Foreskin keratinocyte (primary cell): ENCODE measurements at places on chromosomes 6 and 20. TPM values are rescaled to one million over a fixed set of nuclear protein-coding genes. Genes with fewer than 3 reads are reported as not detected.

The EYA2 gene
- total RNA-seq, result not detected in 2 replicates

The LAMA2 gene
- 0.49 and 0.92 TPM in 2 replicates for total RNA-seq

The SPTLC3 gene
- total RNA-seq, result 7.8 TPM in 2 replicates

The SLC22A1 gene
- 0.14 and 0.60 TPM in 2 replicates for total RNA-seq

The SLC22A7 gene
- total RNA-seq, result not detected in 2 replicates

The MYB gene
- total RNA-seq, result 0.34 and 0.42 TPM in 2 replicates

The ATP6V1G2 gene
- total RNA-seq, result 0.56 and 0.75 TPM in 2 replicates

The PKHD1 gene
- total RNA-seq, result not detected in 2 replicates

The PTCHD4 gene
- total RNA-seq, result 0.20 and 0.25 TPM in 2 replicates

The SPATS1 gene
- not detected in 2 replicates for total RNA-seq

The SRMS gene
- 0.11 and 0.17 TPM in 2 replicates for total RNA-seq

The LTA gene
- not detected in 2 replicates for total RNA-seq

The ATP9A gene
- 5.9 and 8.7 TPM in 2 replicates for total RNA-seq

The ESR1 gene
- total RNA-seq, result 1.1 and 1.3 TPM in 2 replicates

The PGBD1 gene
- total RNA-seq, result 5.5 and 6.0 TPM in 2 replicates

The LRRN4 gene
- total RNA-seq, result 3.1 and 3.2 TPM in 2 replicates

The PLCB4 gene
- 2.4 and 3.1 TPM in 2 replicates for total RNA-seq

The NMBR gene
- total RNA-seq, result not detected in 2 replicates

The NOP56 gene
- total RNA-seq, result 300 and 394 TPM in 2 replicates

The CCN6 gene
- total RNA-seq, result 0.11 and 0.37 TPM in 2 replicates

The MTG2 gene
- 29.3 and 35.0 TPM in 2 replicates for total RNA-seq

The VNN1 gene
- total RNA-seq, result 0.54 and 0.67 TPM in 2 replicates

The PBOV1 gene
- total RNA-seq, result not detected in 2 replicates

The WFDC12 gene
- 0.18 and 0.61 TPM in 2 replicates for total RNA-seq

The BPIFB1 gene
- total RNA-seq, result not detected in 2 replicates

The BEND6 gene
- total RNA-seq, result 1.8 TPM in 2 replicates

The SAMD3 gene
- 1.6 and 7.1 TPM in 2 replicates for total RNA-seq

The CCN2 gene
- total RNA-seq, result 57.2 and 61.1 TPM in 2 replicates

The EEF1A2 gene
- total RNA-seq, result 0.04 TPM in 1 of 2 replicates, not detected in the other

The HINT3 gene
- 9.7 and 10.0 TPM in 2 replicates for total RNA-seq

The FOXF2 gene
- 0.11 and 0.14 TPM in 2 replicates for total RNA-seq

The VGLL2 gene
- not detected in 2 replicates for total RNA-seq

The SLC2A10 gene
- total RNA-seq, result 0.11 and 0.37 TPM in 2 replicates
